Hematopoietic multipotent progenitor cell (in vitro differentiated cells): ENCODE measurements at places on chromosomes 5 and 9.

DNA sequence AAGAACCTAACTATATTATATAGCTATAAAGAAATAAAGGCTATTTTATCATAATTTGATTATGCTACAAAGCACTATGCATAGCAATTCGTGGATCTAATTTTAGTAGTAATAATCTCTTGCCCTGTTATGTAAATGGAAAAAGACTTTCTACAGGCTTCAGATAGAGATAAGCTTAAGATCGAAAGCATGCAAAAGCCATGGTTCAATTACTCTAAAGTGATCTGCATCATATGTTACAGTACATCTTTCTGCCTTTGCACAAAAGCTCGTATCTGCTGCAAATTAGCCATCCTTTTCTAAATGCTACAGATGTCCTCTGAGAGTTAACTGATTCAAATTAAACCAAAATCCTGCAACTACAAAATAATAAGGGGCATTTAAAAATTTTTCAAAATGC lies 234.8 kb upstream of the TMEM161B start:
- DNase-seq = no peak

DNA sequence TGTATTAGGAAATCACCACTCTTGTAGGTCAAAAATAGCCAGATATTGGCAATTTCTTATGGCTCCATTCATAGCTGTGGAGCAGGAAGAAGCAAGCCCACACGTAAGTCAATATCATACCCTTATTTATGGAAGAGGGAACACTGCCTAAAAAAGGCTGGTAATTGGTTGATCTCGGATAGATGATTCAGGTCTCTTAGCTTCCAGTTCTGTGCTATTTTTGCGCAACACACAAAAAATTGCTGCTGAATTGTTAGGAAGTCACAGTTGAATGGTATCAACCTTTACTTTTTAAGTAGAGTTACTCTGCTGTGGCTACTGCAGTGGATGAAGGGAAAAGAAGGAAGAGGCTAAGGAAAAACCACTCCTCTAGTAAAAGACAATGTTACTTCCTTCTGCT lies 168.8 kb downstream of the ARHGAP26 start:
- DNase-seq = no peak

GRCh38 chr9:104094534-104095015 lies 466 bp downstream of the SMC2 start:
- no peak for DNase-seq

DNA sequence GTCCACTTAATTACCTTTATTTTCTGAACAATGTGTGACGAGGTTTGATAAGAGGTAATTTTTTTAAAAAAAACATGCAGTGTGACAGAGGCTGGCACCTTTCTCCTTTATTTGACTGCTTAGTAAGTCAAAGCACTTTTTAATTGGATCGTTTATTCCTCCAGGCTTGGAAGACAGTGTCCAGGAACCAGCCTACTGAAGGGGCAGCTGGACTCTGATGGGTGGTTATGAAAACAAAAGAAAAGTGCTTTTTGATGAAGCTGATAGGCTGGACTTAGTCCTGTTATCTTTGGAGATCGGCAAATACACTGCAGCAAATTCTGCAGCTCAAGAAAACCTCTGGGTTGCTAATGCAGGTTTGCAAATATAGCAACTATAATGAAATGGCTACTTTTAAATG lies 141.7 kb downstream of the DCP2 start:
- DNase-seq = no peak

GRCh38 chr5:112684737-112685136 lies 52.9 kb upstream of the APC start:
- DNase-seq = no peak

DNA sequence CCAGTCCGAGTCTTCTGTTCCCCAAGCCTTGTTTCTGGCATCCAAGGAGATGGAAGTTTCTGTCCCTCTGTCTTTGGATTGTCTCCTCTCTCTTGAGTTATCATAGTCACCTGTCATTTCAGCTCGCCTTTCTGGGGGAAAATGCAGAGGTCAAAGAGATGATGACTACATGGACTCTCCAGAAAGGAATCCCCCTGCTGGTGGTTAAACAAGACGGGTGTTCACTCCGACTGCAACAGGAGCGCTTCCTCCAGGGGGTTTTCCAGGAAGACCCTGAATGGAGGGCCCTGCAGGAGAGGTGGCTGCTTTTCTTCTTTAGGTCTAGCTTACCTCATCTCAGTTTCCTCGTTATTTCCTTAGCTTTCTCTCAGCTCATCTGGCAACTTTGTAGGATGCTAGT lies 25.1 kb downstream of the ERAP2 start:
- no peak for DNase-seq

GRCh38 chr5:158882660-158883059 lies 217.1 kb downstream of the EBF1 start:
- DNase-seq = no peak

GRCh38 chr5:93611273-93611975 lies 28.4 kb downstream of the NR2F1 start:
- no peak for DNase-seq

GRCh38 chr9:82036086-82036485 lies 47.5 kb downstream of the SPATA31D1 start:
- DNase-seq = no peak

DNA sequence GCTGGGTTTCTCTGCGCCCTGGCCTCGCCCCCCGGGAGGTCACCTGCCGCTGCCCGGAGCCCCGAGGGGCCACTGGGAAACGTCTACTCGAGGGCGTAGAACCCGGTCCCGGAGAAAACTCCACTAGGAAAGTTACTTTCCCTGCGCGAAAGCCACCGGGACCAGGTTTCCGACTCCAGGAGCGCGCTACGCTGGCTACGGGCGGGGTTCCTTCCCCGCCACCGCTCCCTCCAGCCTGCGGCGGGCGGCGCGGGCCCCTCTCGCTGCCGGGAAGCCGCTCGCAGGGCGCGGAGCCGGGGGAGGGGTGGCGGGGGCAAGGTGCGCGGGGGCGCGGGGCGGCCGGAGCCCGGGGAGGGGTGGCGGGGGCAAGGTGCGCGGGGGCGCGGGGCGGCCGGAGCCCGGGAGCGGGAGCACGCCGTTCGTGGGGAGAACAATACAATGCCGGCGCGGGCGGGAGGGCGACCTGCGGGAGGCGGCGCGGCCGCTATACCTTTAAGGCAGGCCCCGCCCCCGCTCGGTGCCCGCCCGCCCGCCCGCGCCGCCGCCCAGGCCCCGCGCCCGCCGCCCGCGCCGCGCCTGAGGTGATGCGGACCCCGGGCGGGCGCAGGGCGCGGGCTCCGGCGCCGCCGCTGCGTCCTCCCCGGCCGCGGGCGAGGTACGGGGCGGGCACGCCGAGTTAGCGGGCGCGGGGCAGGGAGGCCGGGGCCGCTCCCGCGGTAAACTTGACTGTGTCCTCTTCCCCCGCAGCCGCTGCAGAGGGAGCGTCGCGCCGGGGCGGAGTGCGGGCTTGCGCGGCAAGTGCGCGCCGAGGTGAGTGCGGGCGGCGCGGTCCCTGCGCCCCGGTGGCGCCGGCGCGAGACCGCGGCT lies 278.1 kb downstream of the AOPEP start:
- DNase-seq = no peak

DNA sequence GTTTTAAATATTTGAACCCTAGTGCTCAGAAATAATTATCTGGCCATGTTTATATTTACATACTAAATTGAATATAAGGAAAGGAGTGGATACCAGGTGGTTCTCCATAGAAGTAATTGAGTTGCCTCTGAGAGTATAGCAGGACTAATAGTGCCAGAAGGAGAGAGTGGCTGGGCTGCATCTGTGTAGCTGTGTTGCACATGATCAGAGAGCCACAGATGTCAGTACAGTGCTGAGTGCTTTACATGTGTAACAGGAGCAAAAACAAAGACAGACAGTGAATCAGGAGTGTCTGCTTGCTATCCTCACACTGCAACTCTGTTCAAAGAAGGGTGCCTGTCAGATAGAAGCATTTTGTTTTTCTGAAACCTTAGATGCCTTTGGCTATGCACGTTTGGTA lies 353.9 kb upstream of the PAPPA start:
- DNase-seq = no peak

DNA sequence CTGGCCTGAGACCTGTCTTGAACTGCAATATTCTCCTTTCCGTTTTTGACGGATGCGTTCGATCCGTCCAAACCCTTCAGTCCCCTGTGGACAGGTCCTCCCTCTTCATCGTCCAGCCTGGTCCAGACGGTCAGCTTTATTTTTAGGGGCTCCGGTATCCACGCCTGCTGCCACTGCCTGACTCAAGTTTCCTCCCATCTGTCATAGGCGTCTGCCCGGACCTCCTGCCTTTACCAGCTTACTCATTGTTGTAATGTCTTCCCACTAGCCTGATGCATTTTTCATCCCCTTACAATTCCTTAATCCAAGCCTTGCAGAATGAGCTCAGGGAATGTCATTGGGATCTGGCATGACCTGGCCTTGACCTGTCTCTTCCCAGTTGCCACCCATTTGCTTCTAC lies 145.8 kb downstream of the TENT4A start:
- DNase-seq = no peak

GRCh38 chr9:69307446-69308205 lies 17.4 kb upstream of the ENTREP1 start:
- DNase-seq = no peak

- no peak for DNase-seq
Observed at GRCh38 chr5:142327111-142327842, 2.5 kb upstream of the SPRY4 start.

- DNase-seq = no peak
Observed at GRCh38 chr5:134133995-134134541, 19.6 kb downstream of the TCF7 start.

DNA sequence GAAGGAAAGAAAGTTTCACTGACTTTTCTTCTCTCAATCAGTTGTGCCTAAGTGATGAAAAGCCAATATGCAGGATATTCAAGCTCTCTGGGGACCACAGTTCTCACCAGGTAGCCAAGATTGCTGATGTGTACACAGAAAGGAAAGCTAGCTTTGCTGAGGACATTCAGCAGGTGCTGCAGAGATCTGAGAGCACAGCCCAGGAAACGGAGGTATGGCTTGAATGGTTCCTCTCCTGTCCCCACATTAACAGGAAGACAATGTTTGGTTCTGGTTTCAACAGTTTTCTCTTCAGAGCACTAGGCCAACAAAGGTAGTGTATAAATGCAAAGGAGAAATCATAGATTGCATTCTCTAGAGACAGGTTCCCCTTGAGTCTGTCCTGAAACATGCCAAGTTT lies 69.6 kb downstream of the PTPDC1 start:
- no peak for DNase-seq

GRCh38 chr9:16321461-16322119 lies 548.9 kb downstream of the BNC2 start:
- no peak for DNase-seq

DNA sequence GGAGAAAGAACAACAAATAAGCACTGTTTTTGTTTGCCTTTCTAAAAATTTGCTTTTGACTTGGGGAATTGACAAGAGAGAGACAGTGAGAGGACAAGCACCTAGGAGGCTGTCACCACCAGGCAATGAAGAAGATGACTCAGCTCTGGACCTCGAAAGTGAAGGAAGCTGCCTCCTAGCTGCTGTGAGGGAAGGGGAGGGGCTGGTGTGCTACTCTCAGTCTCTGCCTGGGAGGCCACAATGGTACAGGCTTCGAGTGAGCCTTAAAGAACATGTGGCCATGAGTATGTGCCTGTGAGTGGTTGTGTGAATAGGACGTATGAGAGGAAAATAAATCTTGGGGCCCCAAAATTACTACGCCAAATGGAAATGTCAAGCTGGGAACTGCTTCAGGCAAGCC lies 7.1 kb upstream of the PLK2 start:
- DNase-seq = no peak

DNA sequence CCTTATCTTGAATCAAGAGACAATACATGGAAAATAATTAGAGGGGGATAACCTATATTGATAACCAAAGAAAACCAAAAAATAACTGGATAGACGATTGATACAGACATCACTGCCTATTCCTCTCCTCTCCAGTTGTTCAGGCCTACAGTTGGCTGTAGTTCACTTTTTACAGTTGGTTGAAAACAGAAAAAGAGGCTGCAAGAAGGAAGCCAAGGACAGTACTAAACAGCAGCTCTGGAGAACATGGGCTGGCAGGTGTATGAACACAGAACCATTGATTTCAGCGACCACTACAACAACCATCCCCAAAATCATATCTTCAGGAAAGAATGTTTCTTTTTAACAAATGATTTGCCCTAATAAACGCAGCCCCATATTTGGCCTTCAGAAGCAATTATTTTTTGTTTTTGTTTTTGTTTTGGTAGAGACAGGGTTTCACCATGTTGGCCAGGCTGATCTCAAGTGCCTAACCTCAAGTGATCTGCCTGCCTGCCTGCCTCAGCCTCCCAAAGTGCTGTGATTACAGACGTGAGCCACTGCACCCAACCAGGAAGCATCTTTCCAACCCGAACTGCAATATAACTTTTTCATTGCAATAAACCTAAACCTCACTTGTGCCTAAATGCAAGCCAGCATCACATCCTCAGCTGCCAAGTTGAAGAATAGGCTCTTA lies 64.3 kb downstream of the MLLT3 start:
- DNase-seq = no peak

GRCh38 chr9:84710701-84711397 lies 41.3 kb downstream of the NTRK2 start:
- DNase-seq = no peak

- DNase-seq = no peak
Observed at GRCh38 chr9:71796100-71796767, 27.9 kb upstream of the CEMIP2 start.

- DNase-seq = no peak
Observed at GRCh38 chr9:83714329-83714728, 6.6 kb upstream of the UBQLN1 start.

- no peak for DNase-seq
Observed at GRCh38 chr9:106726070-106726815, 136.7 kb upstream of the ZNF462 start.

- no peak for DNase-seq
Observed at GRCh38 chr9:124215368-124215910, 42.3 kb upstream of the NEK6 start.

DNA sequence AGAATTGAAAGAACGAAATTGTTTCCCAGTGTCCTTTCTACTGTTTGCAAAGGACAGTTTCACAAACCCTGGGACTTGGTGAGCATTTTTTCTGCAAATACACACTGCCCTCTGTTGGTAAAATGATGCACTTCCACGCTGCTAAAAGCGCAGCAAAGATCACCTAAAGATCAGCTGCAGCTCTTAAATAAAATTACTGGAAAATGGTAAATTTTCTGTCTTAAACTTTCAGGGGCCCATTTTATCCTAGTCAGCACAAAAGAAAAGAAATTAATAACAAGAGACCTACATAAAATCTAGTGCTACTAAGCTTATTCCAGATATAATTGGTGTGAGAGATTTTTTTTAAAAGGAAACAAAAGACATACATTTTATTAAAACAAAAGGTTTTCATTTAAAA lies 566.0 kb downstream of the CAAP1 start:
- no peak for DNase-seq

- DNase-seq = no peak
Observed at GRCh38 chr5:120615967-120616645, 152.0 kb downstream of the PRR16 start.

DNA sequence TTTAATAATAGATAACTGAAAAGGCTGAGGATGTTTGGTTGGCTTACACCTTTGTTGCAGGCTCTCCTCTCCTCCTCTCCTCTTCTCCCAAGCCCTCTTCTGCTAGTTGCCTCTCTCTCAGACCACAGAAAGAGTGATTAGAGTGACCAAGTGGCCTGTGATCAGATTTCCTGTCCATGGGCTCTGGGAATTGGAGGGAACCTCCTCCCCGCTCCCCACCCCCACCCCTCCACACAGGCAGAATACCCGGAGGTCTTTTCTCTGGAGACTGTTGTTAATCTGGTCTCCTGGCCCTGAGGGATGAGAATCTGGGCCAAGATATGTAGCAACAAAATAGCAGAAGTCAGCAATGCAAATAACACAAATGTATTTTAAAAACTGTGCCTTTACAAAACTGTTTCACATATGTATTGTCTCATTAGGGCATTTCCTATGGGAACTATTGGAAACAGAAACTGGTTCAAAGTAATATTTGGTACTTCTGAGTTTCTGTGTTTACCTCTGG lies 361.3 kb downstream of the NR2F1-AS1 start:
- DNase-seq = no peak
